ENCODE measurements at places on chromosomes 11 and 22. TPM values are rescaled to one million over a fixed set of nuclear protein-coding genes. Genes with fewer than 3 reads are reported as not detected.

- no peak for DNase-seq
These were observed 14.7 kb downstream of the MGAT3 start for GRCh38 chr22:39471381-39472141.

GRCh38 chr11:103907548-103908455, 128.6 kb upstream of the DDI1 start:
- DNase-seq, result no peak

- DNase-seq, result peak; percentile 64
These were observed 39.9 kb downstream of the SERGEF start for GRCh38 chr11:17972987-17973386.

DNA sequence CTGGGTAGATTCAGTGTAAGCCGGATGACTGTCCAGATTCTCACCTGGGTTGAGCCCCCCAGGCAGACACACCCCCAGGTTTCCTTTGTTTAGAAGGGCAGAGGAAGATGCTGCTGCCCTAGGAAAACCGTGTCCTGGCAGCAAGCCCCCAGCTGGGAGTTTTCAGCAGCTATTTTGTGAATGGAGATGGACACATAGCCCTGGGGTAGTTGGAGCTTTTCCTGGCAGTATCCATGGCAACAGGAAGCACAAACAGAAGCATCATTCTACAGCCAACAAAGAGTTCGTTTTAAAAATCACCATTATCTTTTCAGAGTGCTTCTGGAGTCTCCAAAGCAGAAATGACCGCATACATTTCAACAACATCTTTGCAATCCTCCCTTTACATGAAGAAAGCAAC, 245.5 kb downstream of the BRD1 start:
- DNase-seq, result no peak

- DNase-seq, result no peak
These were observed 31.6 kb downstream of the RBX1 start for GRCh38 chr22:40982482-40983385.

DNA sequence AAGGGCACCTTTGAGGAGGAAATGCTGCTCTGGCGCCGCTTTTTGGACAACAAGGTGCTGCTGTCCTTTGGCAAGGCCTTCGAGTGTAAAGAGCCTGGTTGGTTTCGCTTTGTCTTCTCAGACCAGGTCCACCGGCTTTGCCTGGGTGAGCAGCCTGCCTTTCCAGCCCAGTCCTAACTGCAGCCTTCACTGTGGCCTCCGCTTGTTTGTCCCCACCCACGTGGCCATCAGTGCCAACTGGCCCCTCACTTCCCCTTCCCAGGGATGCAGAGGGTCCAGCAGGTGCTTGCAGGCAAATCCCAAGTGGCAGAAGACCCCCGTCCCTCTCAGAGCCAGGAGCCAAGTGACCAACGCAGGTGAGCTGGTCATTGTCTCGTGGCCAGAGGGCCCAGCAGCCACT, 12.0 kb upstream of the EXT2 start:
- DNase-seq, result no peak

- DNase-seq, result no peak
These were observed 5.7 kb upstream of the AMBRA1 start for GRCh38 chr11:46599340-46600193.

DNA sequence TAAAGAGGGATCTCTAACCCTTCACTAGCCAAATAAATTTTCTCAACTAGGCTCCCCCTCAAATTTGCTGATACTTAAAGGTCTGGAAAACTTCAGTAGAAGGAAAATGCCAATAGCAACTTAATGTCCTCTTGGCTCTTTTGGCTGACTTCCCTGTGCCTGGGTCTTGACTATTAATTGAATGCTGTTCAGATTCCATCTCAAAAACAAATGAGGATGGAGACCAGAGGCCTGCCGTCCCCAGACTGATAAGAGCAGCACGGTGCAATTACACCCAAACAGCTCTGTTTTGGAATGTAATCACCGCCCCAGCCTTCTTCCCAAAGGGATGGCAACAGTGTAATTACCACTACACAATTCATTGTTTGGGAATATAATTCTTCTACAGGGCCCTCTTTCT, 89.3 kb upstream of the CHRM4 start:
- no peak for DNase-seq

GRCh38 chr11:36326524-36327419, 30.7 kb downstream of the PRR5L start:
- no peak for DNase-seq

- no peak for DNase-seq
These were observed 4.1 kb upstream of the USP18 start for GRCh38 chr22:18145676-18146388.

DNA sequence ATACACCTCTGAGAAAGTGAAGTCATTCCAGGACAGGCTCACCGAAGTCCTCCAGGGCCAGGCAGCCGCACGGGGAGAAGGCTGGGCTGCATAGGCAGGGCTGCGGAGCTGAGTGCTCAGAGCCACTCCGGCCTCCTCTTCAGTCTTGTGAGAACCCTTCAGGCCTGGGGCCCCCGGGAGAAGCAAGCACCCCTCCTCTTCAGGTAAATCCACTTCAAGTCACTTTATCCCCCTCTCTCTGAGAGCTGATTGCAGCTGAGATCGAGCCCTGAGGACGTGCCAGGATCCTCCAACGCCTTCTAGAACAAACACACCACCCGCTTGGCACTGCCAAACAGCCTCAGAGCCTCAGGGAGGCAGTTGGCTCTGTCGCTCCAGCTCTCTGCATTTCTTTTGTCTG, 1526.3 kb downstream of the BRD1 start:
- no peak for DNase-seq

DNA sequence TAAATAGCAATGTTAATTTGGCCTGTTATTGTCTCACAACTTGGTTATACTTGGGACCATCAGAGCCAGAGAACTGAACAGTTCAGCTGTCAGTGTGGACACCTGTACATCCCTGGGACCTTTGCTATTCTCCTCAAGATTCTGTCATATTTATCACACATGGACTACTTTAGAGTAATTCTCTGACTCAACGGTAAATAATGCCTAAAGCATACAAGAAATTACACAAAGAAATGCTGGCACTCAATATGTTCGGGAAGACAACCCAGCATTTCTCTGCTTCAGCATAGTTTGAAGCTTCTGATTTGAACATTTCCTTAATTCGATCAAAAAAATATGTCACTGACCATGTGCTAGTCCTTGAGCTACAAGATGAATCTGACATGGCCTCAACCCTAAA, 34.6 kb upstream of the MMP13 start:
- DNase-seq, result no peak

GRCh38 chr11:127679816-127680545, 679.4 kb upstream of the KIRREL3 start:
- no peak for DNase-seq

DNA sequence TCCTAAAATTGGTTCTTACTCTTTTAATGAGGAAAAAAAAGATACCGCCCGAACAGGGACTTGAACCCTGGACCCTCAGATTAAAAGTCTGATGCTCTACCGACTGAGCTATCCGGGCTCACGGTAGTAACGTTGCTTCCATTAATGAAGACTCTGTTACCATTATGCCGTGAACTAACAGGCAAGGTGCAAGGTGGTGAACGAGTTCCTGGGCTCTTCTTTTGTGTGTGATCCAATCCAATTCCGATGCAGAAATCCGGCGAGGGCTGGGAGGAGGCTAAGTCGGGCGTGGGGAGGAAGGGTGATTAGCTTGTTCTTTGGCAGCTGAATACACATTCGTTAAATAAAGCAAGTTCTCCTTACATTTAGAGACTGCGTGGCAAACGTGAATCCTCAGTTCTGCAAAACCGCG, 49.0 kb downstream of the OR4D9 start:
- DNase-seq, result peak; percentile 52

PPP1CA gene
- 147 TPM for polyA plus RNA-seq

YPEL4 gene
- polyA plus RNA-seq, result 0.11 TPM

FCHSD2 gene
- polyA plus RNA-seq, result 9.6 TPM

LUZP2 gene
- polyA plus RNA-seq, result not detected

IGLL1 gene
- polyA plus RNA-seq, result not detected

SSH3 gene
- 5.0 TPM for polyA plus RNA-seq

IFITM1 gene
- polyA plus RNA-seq, result 69.7 TPM

SOX6 gene
- 0.61 TPM for polyA plus RNA-seq
